ENCODE measurements at places on chromosomes 5 and 9.

DNA sequence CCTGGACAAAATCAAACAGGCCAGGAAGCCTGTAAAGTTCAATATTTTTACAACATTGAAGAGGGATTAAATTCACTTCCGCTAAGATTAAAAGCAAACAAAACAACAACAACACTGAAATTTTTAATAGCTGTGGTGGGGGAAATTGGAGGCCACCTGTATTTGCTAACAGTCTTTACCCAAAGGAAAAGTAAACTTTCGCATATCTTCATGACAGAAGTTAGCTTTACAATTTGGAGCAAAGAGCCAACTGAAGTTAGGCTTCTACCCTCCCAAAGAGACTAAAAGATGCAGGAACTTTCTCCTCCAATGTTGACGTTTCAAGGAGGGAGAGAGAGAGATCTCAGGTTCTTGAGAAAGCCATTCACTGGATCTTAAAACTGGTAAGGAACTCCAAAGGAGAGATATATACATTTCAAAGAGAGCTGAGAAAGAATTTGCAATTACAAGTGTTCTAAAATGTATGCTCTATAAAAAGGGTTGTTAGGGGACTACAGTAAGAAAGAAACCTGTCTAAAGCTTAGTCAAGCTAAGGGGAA is 349.2 kb upstream of the CDH9 start:
- DNase-seq = no peak

DNA sequence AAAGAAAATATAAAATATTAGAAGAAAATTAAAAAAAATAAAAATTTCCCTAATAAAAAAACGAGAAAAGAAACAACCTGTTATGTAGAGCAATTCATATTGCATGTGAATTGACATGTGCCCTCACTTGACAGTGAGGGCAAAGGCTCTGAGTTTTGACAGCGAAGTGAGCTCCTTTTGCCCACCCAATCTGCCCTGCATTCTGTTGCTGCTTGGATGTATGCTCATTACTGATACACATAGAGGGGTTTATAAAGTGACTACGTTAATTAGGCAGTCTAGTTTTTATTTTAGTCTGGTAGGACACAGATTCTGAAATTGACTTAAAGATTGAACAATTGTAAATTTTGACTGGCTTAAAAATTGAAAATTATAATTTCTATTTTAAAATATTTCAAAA is 949.4 kb downstream of the TLE4 start:
- DNase-seq = no peak

DNA sequence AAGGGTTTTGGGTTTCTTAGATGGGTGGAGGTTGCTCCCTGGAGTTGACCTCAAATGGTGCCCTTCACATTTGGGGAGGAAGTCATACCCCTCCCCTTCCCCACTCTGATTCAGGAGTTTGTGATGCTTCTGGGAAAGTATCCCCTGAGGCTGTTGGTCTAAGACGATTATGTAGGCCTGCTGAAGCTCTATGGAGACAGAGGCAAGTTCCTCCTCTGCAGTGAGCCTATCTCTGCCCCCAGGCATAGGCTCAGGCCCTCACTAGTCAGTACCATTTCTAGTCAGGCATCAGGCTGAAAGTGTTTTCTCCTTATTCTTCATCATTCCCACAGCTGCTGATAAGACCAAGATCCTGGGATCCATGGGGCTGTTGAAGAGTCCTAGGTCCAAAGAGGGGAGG is 271.6 kb upstream of the NUDT12 start:
- no peak for DNase-seq

- no peak for DNase-seq
Observed at GRCh38 chr5:89120719-89121118, 237.7 kb upstream of the MEF2C start.

DNA sequence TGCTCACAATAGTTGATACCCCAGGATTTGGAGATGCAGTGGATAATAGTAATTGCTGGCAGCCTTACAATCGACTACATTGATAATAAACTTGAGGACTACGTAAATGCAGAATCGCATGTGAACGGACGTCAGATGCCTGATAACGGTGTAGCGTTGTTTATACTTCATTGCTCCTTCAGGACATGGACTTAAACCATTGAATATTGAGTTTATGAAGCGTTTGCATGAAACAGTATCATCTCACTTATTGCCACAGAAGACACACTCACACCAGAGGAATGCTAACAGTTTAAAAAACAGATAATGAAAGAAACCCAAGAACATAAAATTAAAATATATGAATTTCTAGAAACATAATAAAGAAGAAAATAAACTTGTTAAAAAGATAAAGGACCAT is 101.6 kb downstream of the GABBR2 start:
- no peak for DNase-seq

GRCh38 chr5:177510567-177511053 is 984 bp upstream of the DOK3 start:
- peak; percentile 80 for DNase-seq

DNA sequence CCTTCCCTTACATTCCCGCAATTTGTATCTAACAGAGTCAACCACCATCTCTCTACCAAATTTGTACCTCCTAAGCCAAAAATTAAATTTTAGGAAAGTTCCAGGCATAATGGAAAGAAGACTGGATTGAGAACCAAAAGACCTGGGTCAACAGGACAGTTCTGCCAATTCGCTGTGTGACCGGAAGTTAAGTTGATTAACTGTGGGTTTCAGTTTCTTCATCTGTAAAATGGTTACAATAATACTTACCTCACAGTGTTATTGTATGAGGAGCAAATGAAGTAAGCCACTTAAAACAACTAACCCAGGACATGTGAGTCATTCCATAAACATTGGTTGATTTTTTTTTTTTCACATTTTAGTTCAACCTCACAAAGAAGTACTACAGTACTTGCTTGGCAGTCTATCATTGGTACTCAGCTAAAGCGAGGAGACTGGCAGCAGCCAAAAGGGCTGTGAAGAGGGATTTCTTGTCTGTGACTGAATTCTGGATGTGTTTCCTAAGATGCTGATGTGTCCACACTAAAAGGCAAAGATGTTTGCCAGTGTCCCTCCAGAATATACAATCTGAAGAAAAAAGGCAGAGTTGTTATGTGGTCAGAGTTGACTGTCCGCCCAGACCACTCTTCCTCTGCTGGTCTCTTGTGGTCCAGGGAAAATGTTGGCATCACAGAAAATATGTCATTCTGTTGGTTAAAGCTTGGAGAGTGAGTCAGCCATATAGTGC is 198.6 kb downstream of the TLE1 start:
- DNase-seq = no peak

DNA sequence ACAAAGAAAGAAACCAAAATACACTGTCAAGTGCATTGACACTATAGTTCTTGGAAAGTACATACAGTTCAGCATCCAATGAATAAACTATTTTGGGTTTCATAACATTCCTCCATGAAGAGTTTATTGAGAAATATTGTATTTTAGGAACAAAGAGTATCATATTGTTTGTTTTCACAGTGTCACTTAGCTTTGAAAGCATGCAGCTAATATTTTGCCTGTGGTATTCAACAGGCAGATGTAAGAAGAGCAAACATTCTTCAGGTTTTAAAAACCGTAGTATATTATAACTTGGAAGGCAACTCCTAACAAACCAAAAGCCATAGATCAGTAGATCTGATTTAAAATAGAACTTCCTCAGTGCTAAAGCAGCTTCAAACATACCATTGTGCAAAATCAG is 4.5 kb downstream of the PRELID2 start:
- no peak for DNase-seq

- DNase-seq = no peak
Observed at GRCh38 chr5:10290438-10290837, 17.3 kb downstream of the CMBL start.

DNA sequence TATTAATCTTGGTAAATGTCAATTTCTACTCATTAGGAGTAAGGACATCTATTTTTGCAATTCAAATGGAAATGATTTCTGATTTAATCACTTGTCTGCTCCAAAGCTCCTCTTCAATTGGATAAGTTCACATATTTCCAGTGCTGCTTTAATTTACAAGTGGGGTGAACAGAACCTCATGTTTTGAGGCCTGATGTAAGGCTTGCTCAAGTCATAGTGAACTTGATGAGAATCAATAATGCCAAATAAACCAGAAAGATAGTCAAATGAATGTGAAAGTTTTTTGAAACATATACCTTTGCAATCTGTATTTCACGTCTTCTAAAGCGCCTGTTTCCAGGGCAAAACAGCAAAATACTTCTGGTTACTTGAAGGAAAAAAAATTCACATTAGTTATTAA is 15.4 kb upstream of the ACOT12 start:
- DNase-seq = no peak

DNA sequence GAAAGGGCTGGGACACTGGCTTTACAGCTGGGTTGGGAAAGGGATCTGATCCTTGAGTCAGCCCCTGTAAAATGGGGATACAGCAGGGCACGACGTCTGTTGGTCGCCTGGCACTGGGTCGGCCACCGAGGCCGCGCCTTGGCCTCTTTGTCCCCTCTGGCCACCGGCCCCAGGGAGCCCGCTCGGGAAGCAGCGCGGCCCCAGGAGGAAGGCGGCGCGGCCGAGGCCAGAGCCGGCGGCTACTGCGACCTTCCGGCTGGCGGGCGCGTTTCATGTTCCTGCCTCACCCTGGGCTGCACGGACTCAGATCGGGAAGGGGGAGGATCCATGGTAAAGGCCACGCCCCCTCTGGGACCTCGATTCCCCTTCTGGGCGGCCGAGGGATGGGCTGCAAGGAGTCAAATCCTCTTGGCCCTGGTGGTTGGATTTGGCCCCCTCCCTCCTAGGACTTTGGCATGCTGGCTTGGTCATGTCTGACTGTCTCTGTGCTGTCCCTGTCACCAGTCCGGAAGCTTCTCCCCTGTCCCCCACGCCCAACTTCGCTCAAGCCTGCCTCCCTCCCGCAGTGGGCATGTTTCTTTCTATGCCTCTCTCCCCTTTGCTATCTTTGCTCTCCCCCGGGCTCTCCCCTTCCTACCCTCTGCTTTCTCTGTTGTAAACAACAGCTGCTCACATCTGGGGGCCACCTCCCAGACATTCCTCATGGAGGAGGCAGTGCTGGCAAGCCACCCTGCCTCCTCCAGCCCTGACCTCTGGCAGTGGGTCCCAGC is 25.8 kb downstream of the FPGS start:
- DNase-seq = no peak

GRCh38 chr5:9316733-9317132 is 229.1 kb downstream of the SEMA5A start:
- no peak for DNase-seq

DNA sequence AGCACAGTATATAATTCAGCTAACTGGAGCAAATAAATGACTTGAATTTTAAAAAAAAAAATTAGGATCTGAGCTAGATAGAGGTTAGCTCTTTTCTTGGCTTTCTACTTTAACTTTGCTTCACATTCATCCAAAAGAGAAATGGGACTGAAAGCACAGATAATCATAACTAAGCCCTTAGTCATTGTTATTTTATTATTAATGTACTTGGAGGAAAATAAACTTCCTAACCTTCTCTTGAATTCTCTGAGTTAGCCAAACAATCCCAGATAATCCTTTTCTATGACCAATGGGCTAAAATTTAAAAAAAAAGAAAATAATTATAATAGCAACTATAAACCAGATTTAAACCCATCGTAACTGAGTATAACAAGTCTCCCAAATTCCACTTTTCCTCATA is 57.6 kb upstream of the RASA1 start:
- DNase-seq = no peak

DNA sequence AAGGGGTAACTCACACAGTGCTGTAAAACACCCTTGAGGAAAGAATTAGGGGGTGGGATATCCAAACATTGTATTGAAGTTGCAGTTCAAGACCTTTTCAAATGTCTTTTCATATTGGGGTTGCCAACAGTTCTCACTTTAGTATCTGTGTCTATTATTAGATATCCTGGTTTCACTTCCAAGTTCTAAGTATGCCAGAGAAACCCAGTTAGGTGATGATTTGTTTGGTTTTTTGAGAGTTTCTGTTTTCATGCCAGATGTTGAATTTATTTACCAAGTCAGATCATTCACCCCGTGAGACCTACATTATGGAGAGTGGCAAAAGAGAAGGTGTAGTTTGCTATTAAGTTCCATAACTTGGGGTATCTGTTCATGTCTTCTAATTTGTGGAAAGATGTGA is 64.5 kb downstream of the C9orf152 start:
- DNase-seq = peak; percentile 68

DNA sequence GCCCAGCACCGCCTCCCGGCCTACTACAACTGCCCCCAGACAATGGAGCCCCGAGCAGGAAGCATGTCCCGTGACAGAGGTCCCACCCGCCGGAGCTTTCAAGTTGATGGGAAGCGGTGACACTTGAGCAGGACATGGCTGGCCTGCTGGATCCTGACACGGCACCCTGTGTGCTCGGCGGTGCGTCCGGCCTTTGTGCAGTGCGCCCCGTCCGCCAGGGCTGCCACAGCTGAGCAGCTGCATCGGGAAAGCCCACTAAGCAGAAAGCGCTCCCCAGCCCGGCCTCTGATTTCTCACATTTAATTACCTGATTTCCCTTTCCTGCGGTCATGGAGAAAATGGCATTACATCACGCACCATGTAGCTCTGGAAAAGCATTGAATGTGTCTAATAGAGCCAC is 611.9 kb downstream of the IRX1 start:
- DNase-seq = no peak

DNA sequence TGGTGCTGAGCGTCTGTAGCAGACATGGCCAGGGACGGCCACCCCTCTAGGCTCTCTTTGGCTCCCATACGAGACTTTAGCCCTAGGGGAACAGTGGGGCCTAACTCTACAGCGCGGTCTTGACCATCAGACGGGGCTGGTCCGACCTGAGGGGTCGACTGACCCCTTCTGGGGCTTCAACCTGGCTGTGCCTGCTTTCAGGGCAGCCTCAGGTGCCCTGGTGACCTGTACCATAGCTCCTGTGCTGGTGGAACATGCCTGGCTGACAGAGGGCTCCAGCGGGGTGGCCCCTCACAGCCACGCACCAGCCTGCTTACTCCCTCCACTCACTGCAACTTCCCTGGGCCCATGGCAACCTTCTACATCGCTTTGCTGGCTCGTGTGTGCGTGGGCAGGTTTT is 423.4 kb upstream of the SEMA6A start:
- no peak for DNase-seq

DNA sequence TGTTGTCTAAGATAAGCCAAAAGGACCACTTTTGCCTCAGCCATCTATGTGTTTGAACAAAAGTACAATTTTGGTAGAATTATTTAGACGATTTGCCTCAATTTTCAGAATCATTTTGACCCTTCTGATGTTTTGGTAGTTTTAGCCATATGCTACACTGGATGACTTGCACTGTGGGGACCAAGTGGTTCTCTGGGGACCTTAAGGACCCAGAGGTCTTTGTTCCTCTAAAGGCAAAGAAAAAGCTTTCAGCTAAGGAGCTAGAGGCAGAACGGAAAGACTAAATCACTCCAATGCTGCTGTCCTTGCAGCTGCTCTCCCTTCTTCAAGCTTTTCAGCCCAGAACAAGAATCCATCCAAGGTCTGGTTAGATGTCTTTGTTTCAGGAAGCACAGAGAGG is 51.0 kb upstream of the APC start:
- DNase-seq = no peak

- DNase-seq = no peak
Observed at GRCh38 chr9:78856144-78856543, 559.2 kb downstream of the PSAT1 start.

- DNase-seq = no peak
Observed at GRCh38 chr5:120789918-120790317, 325.8 kb downstream of the PRR16 start.

GRCh38 chr5:131096774-131097710 is 68.0 kb downstream of the HINT1 start:
- DNase-seq = no peak

Data from naive B cell (primary cell).